ENCODE measurements at places on chromosomes 16 and 17. TPM values are rescaled to one million over a fixed set of nuclear protein-coding genes. Genes with fewer than 3 reads are reported as not detected.

- no peaks in the 10 kb centered on the region for H3K27me3 ChIP-seq
- no peak for DNase-seq
- no peak overlapping the region for H3K4me3 ChIP-seq
- peaks cover 9% of the 10 kb centered on the region for H3K4me1 ChIP-seq
- no peak overlapping the region for H3K27ac ChIP-seq
Observed at GRCh38 chr17:56206351-56206750, 53.1 kb downstream of the ANKFN1 start.

DNA sequence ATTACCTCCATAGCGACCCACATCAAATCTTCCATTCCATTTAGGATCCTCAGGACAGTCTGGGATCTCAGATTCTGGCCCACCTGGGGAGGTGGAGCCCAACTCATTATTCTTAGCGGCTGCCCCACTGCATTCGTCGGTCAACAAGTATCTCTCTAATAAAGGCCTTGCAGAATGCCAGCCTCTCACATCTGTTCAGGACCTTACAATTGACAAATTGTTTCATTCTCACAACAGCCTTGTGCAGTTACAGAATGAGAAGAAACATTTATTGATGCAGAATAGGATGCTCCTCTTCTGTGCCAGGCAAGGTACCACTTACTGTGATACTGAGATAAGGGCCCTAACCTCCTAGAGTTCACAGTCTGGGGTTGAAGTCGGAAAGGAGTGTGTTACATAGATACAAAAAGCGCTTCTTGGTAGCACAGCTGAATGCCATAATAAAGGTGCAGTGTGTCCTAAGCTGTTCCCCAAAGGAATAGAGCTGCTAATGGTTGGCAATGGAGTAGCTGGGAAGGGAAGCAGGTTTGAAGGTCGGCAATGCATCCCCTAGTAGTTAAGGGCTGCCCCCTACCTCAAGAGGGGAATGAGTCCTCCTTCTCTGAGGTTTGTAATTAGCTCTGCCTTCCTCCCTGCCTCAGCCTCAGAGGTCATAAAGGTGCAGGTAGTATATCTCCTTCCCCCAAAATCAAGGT lies 2.3 kb upstream of the MPP2 start:
- H3K4me1 ChIP-seq: peaks cover 19% of the 10 kb centered on the region
- H3K36me3 ChIP-seq: no peaks in the 10 kb centered on the region
- no peaks in the 10 kb centered on the region for H3K27me3 ChIP-seq
- no peak overlapping the region for H3K27ac ChIP-seq
- DNase-seq: no peak

DNA sequence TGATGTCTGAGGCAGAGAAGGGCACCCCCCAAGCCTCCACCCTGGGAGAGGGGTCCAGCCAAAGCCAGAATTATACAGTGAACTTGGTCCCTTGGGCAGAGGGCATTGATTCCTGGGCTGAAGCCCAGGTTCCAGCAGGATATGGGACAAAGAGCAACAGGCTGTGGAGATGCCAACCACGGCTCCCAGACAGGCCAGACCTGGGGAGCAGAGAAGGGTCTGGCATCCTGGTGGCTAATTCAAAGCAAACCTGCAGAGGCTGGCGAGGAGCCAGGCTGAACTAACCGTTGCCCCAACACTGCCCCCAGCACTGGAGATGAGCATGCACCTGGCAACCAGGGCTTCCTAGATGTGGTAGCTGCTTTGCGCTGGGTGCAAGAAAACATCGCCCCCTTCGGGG lies 3.0 kb downstream of the CES3 start:
- no peak overlapping the region for H3K4me3 ChIP-seq
- H3K36me3 ChIP-seq: no peaks in the 10 kb centered on the region
- H3K27me3 ChIP-seq: peaks cover 2% of the 10 kb centered on the region
- DNase-seq: no peak
- H3K4me1 ChIP-seq: peaks cover 3% of the 10 kb centered on the region

GRCh38 chr16:85258629-85259028 lies 146.4 kb upstream of the CIBAR2 start:
- H3K27me3 ChIP-seq: peaks cover 2% of the 10 kb centered on the region
- DNase-seq: no peak
- no peak overlapping the region for H3K27ac ChIP-seq
- no peaks in the 10 kb centered on the region for H3K36me3 ChIP-seq

The CCT6B gene
- polyA plus RNA-seq: 2.4 TPM

The ZPBP2 gene
- not detected for polyA plus RNA-seq

The TNP2 gene
- not detected for polyA plus RNA-seq

The TNFRSF13B gene
- not detected for polyA plus RNA-seq

All from naive thymus-derived CD8-positive, alpha-beta T cell (primary cell).